ENCODE measurements at places on chromosomes 3 and 15.

- H3K27me3 ChIP-seq = no peaks in the 10 kb centered on the region
- H3K4me3 ChIP-seq = no peak overlapping the region
- H3K4me1 ChIP-seq = no peaks in the 10 kb centered on the region
- H3K36me3 ChIP-seq = no peaks in the 10 kb centered on the region
Observed at GRCh38 chr3:192597506-192597905, 129.8 kb downstream of the FGF12 start.

- no peak overlapping the region for H3K27ac ChIP-seq
- no peaks in the 10 kb centered on the region for H3K36me3 ChIP-seq
- no peak for DNase-seq
- no peak overlapping the region for H3K4me3 ChIP-seq
- H3K4me1 ChIP-seq = peaks cover 32% of the 10 kb centered on the region
Observed at GRCh38 chr3:128173849-128174248, 20.6 kb downstream of the EEFSEC start.

GRCh38 chr3:45664578-45664977 is 24.6 kb upstream of the SACM1L start:
- H3K4me3 ChIP-seq = peak overlapping the region; percentile 58
- H3K27ac ChIP-seq = no peak overlapping the region
- H3K36me3 ChIP-seq = no peaks in the 10 kb centered on the region

DNA sequence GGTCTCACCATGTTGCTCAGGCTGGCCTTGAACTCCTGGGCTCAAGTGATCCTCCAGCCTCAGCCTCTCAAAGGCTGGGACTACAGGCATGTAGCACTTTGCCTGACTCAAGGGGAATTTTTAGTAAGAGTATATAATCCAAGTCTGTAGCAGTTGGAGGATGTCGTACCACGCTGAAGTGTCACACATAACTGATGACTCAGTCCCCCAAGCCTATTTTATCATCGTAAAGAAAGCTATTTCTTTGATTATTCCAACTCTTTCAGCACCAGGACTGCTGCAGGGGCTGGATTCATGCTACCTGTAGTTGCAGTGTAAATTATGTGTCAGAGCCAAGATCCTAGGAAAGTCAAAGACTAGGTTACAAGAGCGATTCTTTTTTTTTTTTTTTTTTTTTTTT is 1.4 kb upstream of the PRKCI start:
- H3K27ac ChIP-seq = no peak overlapping the region
- no peaks in the 10 kb centered on the region for H3K27me3 ChIP-seq
- peaks cover 16% of the 10 kb centered on the region for H3K4me1 ChIP-seq
- H3K4me3 ChIP-seq = no peak overlapping the region
- no peak for DNase-seq

DNA sequence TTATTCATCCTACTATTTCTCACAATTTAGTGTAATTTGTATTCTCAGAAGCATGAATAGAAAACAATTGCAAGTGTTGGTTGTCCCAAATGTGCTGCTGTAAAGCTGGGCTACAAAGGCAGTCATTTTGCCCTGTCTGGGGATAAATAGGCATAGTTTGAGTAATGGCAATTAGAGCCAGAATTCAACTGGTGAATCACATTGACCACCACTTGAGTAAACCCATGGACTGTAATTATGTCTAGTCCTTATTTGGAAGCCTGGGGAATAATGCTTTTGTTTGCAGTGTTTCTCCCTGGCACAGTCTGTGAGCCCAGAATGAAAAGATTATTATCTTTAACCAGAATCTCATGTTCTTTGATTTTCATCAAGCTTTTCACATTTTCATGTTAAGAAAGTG is 30.5 kb upstream of the CHL1 start:
- H3K27me3 ChIP-seq = no peaks in the 10 kb centered on the region
- H3K4me3 ChIP-seq = no peak overlapping the region
- no peaks in the 10 kb centered on the region for H3K4me1 ChIP-seq
- H3K27ac ChIP-seq = no peak overlapping the region

DNA sequence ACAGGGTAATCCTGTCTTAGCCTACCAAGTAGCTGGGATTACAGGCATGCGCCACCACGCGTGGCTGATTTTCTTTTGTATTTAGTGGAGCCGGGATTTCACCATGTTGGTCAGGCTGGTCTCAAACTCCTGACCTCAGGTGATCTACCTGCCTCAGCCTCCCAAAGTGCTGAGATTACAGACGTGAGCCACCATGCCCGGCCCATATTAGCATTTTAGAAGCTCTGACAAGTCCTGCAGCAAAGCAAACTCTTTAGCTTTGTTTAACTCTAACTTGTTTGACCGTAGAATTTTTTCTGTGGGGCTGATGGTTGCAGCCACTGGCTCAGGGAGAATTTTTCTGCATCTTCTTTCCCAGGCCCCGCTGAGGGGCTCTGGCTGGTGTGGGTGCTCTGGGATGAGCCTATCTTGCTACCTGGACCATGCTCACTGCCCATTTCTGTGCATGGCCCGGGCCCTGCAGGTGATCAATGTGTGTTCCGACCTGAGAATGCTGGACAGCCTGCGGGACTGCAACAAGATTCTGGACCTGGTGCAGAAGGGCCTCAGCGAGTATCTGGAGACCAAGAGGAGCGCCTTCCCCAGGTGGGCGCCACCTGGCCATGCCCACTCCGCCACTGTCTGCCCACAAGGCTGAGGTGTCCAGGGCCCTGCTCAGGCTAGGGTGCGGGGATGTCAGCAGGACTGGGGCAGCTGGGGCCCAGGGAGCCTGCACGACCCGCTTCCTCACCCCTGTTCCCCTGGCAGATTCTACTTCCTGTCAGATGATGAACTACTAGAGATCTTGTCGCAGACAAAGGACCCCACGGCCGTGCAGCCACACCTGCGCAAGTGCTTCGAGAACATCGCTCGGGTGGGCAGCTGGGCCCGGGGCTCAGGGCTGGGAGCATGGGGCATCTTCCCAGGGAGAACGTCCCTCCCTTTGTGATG is 41.3 kb downstream of the DNAH1 start:
- H3K36me3 ChIP-seq = no peaks in the 10 kb centered on the region
- no peak overlapping the region for H3K27ac ChIP-seq
- no peak overlapping the region for H3K4me3 ChIP-seq
- no peaks in the 10 kb centered on the region for H3K27me3 ChIP-seq
- peaks cover 2% of the 10 kb centered on the region for H3K4me1 ChIP-seq
- no peak for DNase-seq

GRCh38 chr15:84668221-84668982 is 10.4 kb upstream of the NMB start:
- H3K27ac ChIP-seq = no peak overlapping the region
- H3K4me3 ChIP-seq = no peak overlapping the region
- peaks cover 13% of the 10 kb centered on the region for H3K36me3 ChIP-seq

GRCh38 chr15:89429023-89429422 is 67.4 kb downstream of the RHCG start:
- H3K27me3 ChIP-seq = no peaks in the 10 kb centered on the region
- no peak for DNase-seq
- no peak overlapping the region for H3K4me3 ChIP-seq
- no peak overlapping the region for H3K27ac ChIP-seq
- peaks cover 10% of the 10 kb centered on the region for H3K4me1 ChIP-seq
- H3K36me3 ChIP-seq = no peaks in the 10 kb centered on the region

GRCh38 chr3:66449411-66449974 is 51.3 kb downstream of the LRIG1 start:
- peaks cover 87% of the 10 kb centered on the region for H3K4me1 ChIP-seq
- no peaks in the 10 kb centered on the region for H3K27me3 ChIP-seq
- peak; percentile 64 for DNase-seq
- no peaks in the 10 kb centered on the region for H3K36me3 ChIP-seq
- peak overlapping the region; percentile 17 for H3K4me3 ChIP-seq
- peak overlapping the region; percentile 89 for H3K27ac ChIP-seq

DNA sequence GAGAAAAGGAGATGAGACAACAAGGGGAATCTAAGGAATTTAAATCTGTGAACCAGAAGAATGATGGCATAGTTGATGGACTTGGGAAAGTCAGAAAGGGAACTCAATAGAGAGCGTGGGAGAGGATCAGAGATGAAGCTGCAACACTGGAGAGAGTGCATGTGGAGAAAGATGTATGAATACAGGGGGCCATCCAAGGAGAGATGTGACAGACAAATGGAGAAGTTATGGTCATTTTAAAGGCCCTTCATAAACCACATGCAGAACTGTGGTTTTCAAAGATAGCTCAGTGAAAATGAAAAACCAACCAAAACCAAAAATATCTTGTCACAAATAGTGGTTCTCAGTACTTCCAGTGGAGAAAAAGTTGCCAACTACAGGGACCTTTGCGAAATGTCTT is 265.2 kb downstream of the SUCLG2 start:
- H3K27me3 ChIP-seq = no peaks in the 10 kb centered on the region
- H3K27ac ChIP-seq = peak overlapping the region; percentile 36
- H3K36me3 ChIP-seq = no peaks in the 10 kb centered on the region
- no peak overlapping the region for H3K4me3 ChIP-seq

DNA sequence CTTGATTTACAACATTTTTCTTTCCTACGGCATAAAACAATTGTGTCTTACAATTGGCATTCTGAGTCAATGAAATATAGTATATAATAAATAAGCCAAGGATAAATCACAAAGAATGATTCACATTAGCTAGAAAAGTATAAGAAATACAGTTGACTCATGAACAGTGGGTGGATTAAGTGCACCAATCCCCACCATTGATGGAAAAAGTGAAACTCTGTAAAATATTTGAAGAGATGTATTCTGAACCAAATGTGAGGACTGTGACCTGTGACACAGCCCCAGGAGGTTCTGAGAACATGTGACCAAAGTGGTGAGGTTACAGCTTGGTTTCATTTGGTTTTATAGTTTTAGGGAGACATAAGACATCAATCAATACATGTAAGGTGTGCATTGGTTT is 227.5 kb downstream of the ALCAM start:
- no peaks in the 10 kb centered on the region for H3K27me3 ChIP-seq
- H3K27ac ChIP-seq = no peak overlapping the region
- no peaks in the 10 kb centered on the region for H3K36me3 ChIP-seq
- H3K4me3 ChIP-seq = no peak overlapping the region
- no peaks in the 10 kb centered on the region for H3K4me1 ChIP-seq
- DNase-seq = no peak

DNA sequence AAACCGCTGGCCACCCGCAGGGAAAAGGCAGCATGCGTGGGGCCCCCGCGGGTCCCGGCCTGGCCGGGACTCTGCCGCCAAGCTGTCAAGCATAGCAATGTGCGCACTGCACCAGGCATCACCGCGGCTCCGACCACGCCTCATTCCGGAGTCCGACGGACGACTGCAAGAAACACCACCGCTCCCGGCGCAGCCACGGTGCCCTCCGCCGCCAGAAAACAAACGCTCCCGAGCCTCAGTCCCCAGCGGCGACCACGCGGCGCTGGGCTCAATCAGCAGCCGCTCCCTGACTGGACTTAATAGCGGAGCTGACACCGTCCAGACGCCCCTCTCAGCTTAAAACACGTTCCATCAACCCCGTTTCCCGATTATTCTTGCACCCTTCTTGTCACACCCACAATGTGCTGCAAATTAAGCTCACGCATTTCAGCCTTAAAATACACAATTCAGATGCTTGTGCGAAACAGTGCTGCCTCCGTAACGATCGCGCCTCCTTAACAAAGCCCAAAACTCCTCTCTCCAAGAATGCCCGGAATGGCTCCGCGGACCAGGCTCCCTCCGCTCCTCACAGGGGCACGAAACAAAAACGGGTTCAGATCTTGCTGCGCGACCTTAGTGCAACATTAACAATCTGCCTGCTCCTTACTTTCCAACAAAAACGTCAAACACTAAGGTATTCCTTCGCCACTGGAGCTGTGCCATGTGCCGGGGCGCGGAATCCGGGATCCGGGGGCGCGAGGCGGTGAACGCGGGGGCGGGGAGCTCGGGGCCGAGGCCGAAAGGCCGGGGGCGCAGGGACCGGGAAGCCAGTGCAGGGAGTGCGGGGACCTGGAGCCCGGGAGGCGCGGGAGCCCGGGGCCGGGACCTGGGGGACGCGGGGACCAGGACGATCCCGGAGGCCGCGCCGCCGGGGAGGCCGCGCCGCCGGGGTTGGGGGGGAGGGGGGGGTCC is 655 bp downstream of the CYFIP1 start:
- no peak for DNase-seq
- no peaks in the 10 kb centered on the region for H3K36me3 ChIP-seq
- no peaks in the 10 kb centered on the region for H3K27me3 ChIP-seq
- H3K4me3 ChIP-seq = no peak overlapping the region
- no peak overlapping the region for H3K27ac ChIP-seq

- H3K27me3 ChIP-seq = peaks cover 4% of the 10 kb centered on the region
- H3K4me1 ChIP-seq = no peaks in the 10 kb centered on the region
- H3K36me3 ChIP-seq = no peaks in the 10 kb centered on the region
- H3K27ac ChIP-seq = no peak overlapping the region
- no peak overlapping the region for H3K4me3 ChIP-seq
- DNase-seq = no peak
Observed at GRCh38 chr3:12369029-12369428, 80.2 kb downstream of the PPARG start.

DNA sequence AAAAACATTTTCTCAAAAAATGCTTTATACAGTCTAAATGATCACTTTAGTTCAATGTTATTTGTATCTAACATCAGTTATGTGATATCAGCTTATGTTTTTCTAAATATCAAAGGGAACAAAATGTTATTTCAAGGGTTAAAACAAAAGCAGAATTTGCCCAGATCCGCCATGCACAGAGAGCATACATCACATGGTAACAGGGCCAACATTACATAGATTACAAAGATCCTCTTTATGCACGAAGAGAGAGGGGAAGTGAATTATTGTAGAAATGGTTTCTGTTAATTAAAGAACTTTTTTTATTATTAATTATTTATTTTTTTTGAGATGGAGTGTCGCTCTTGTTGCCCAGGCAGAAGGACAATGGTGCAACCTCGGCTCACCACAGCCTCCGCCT is 100.8 kb upstream of the MME start:
- H3K27ac ChIP-seq = no peak overlapping the region
- H3K36me3 ChIP-seq = no peaks in the 10 kb centered on the region
- no peaks in the 10 kb centered on the region for H3K27me3 ChIP-seq
- no peak overlapping the region for H3K4me3 ChIP-seq
- DNase-seq = no peak
- H3K4me1 ChIP-seq = no peaks in the 10 kb centered on the region

Data from Karpas-422 (cell line).